Activated T-helper 1 cell treated with anti-CD3 and anti-CD28 coated beads, Interleukin-12 subunit alpha, Interleukin-12 subunit beta, Interleukin-2, Interleukin-4 antibody, amounts not matched to agents 30 ng/mL and 10 ng/mL and 1 ng/mL, durations not matched to agents 14 hours and 24 hours and 36 hours (primary cell): ENCODE measurements at places on chromosomes 4 and X. TPM values are rescaled to one million over a fixed set of nuclear protein-coding genes. Genes with fewer than 3 reads are reported as not detected.

DNA sequence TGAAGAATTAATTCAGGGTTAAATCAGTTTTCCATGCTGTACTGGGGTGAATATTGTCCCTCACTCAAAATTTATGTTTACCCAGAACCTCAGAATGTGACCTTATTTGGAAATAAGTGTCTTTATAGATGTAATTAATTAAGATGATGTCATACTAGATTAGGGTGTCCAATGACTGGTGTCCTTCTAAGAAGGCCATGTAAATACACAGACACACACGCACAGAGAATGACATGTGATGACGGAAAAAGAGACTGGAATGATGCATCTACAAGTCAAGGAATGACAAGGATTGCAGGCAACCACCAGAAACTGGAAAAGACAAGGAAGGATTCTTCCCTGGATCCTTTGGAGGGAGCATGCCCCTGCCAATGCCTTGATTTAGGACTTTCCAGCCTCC, 84.6 kb upstream of the GPR34 start:
- no peak for DNase-seq
- no peak overlapping the region for H3K27ac ChIP-seq
- H3K4me3 ChIP-seq, result no peak overlapping the region
- peaks cover 12% of the 10 kb centered on the region for H3K36me3 ChIP-seq
- H3K27me3 ChIP-seq, result no peaks in the 10 kb centered on the region
- H3K4me1 ChIP-seq, result no peaks in the 10 kb centered on the region

DNA sequence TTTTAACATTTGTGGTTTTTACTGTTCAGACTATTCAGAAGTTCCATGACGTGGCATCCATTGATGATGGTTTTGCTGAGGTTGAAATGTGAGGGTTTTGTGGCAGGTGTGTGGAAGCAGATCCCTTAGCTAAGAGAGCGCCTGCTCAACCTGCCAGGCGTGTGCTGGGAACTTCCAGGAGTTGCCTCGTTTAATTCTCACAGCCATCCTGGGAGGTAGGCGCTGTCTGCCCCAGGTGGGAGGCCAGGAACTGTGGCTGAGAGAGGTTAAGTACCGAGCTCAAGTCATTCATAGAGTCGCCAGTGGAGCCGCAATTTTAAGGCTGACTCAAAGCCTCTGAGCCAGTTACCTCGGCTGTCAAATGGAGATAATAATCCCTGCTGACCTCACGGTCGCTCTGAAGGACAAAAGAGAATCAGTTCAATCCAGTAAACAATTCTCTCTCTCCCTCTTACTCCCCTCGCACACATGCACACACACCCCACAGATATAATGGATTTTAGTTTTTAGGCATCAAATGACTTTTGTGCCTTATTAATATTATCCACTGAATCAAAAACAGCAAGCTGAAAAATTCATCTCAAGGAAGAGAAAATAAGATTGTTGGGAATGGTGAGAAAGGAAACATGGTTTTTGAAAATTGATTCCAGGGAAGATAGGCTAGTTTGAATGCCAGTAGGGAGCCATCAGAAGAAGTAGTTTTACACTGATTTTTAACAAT, 171.3 kb downstream of the PTTG2 start:
- H3K4me1 ChIP-seq, result peaks cover 89% of the 10 kb centered on the region
- peak overlapping the region; percentile 64 for H3K4me3 ChIP-seq
- H3K36me3 ChIP-seq, result peaks cover 36% of the 10 kb centered on the region
- peaks cover 3% of the 10 kb centered on the region for H3K27me3 ChIP-seq
- peak overlapping the region; percentile 94 for H3K27ac ChIP-seq

- H3K36me3 ChIP-seq, result peaks cover 4% of the 10 kb centered on the region
- H3K4me3 ChIP-seq, result no peak overlapping the region
- H3K27ac ChIP-seq, result no peak overlapping the region
- no peak for DNase-seq
- no peaks in the 10 kb centered on the region for H3K27me3 ChIP-seq
These were observed 28.6 kb downstream of the ANAPC10 start for GRCh38 chr4:145069361-145069760.

GRCh38 chrX:70979136-70979762, 48.4 kb upstream of the SLC7A3 start:
- DNase-seq, result no peak
- no peak overlapping the region for H3K4me3 ChIP-seq
- H3K27ac ChIP-seq, result no peak overlapping the region

Gene ART3
- 0.47 and 0.49 TPM in 2 replicates for total RNA-seq

DNA sequence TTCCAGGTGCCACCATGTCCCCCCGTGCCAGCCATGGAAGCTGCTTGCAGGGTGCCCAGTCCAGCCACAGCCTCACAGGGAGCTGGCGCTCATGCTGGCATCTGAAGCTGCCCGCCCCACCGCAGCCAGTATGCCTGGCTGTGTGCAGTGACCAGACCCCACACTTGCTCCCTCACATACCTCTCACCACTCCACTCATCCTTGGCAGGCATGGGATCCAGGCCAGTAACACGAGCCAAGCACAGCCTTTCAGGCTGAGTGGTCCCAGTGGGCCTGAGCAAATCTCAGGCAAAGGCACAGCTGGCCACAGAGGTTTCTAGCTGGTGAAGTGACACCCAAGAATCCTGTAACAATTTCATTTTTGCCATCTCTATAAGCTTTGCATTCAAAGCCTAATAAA, 48.4 kb upstream of the SEC24B start:
- no peak for DNase-seq
- no peak overlapping the region for H3K4me3 ChIP-seq
- H3K27ac ChIP-seq, result no peak overlapping the region
- no peaks in the 10 kb centered on the region for H3K36me3 ChIP-seq
- H3K4me1 ChIP-seq, result peaks cover 2% of the 10 kb centered on the region

DNA sequence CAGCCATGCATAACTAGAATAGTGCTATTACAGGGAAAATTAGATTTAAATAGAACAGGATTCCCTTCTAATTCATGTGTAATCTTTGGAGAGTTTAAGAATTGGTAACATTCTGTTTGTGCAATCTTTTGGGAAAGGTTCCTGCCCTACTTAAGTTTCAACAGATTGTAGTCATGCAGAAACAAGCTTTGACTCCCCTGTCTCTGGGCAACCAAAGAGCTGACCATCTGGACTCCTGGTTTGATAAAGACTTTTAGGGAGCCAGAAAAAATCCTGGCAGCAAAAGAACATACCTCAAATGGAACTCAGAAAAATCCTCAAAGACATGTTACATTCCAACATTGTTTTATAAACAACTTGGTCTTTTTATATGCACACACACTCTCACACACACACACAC, 191.1 kb upstream of the NEIL3 start:
- no peaks in the 10 kb centered on the region for H3K36me3 ChIP-seq
- no peak overlapping the region for H3K4me3 ChIP-seq
- no peak overlapping the region for H3K27ac ChIP-seq
- DNase-seq, result no peak
- H3K27me3 ChIP-seq, result no peaks in the 10 kb centered on the region

Gene ARHGAP10
- 7.4 and 8.6 TPM in 2 replicates for total RNA-seq

Gene GAGE1
- total RNA-seq, result not detected in 2 replicates

GRCh38 chr4:45621971-45622370, 501.9 kb downstream of the GABRG1 start:
- no peak overlapping the region for H3K27ac ChIP-seq
- DNase-seq, result no peak
- H3K4me3 ChIP-seq, result no peak overlapping the region
- H3K27me3 ChIP-seq, result no peaks in the 10 kb centered on the region
- no peaks in the 10 kb centered on the region for H3K4me1 ChIP-seq

Gene USP17L25
- total RNA-seq, result not detected in 2 replicates

Gene RHOXF2B
- total RNA-seq, result not detected in 2 replicates

Gene ZNF732
- total RNA-seq, result not detected in 2 replicates

DNA sequence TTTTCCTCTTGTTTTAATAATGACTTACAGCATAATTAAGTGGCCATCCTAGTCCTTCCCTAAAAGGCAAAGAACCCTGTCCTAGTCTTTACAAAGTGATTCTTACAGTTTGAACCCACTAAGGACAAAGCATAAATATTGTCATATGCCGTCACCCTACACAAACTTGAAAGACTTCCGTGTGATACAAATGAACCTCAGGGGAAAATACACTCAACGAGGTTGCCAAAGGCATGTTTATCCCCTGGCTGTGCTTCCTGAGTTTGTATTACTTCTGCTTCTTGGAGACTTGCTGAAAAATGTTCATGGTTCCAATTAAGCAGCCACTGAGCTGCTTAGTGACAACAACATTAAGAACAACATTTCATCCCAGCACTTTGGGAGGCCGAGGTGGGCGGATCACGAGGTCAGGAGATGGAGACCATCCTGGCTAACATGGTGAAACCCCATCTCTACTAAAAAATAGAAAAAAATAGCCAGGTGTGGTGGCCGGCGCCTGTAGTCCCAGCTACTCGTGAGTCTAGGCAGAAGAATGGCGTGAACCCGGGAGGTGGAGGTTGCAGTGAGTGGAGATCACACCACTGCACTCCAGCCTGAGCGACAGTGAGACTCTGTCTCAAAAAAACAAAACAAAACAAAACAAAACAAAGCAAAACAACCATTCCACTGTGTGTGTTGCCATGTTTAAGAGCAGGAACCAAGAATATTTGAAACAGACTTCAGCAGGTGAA, 16.2 kb downstream of the RASSF6 start:
- H3K36me3 ChIP-seq, result no peaks in the 10 kb centered on the region
- H3K4me3 ChIP-seq, result no peak overlapping the region
- peaks cover 13% of the 10 kb centered on the region for H3K4me1 ChIP-seq
- H3K27me3 ChIP-seq, result no peaks in the 10 kb centered on the region
- no peak overlapping the region for H3K27ac ChIP-seq

Gene CYTL1
- not detected in 2 replicates for total RNA-seq

Gene FAM133A
- not detected in 2 replicates for total RNA-seq

Gene TCP11X2
- not detected in 2 replicates for total RNA-seq

- H3K27me3 ChIP-seq, result peaks cover 3% of the 10 kb centered on the region
- H3K4me3 ChIP-seq, result no peak overlapping the region
- H3K27ac ChIP-seq, result no peak overlapping the region
- no peaks in the 10 kb centered on the region for H3K4me1 ChIP-seq
- DNase-seq, result no peak
- H3K36me3 ChIP-seq, result no peaks in the 10 kb centered on the region
These were observed 157.6 kb upstream of the C1QTNF7 start for GRCh38 chr4:15270201-15270600.

GRCh38 chr4:113212613-113213012, 163.2 kb downstream of the ANK2 start:
- no peak overlapping the region for H3K4me3 ChIP-seq
- no peak for DNase-seq
- no peak overlapping the region for H3K27ac ChIP-seq
- H3K36me3 ChIP-seq, result no peaks in the 10 kb centered on the region
- no peaks in the 10 kb centered on the region for H3K4me1 ChIP-seq

- no peaks in the 10 kb centered on the region for H3K4me1 ChIP-seq
- no peaks in the 10 kb centered on the region for H3K36me3 ChIP-seq
- no peak for DNase-seq
- H3K27ac ChIP-seq, result no peak overlapping the region
- H3K4me3 ChIP-seq, result no peak overlapping the region
These were observed 29.3 kb downstream of the SOD3 start for GRCh38 chr4:24824720-24825119.

Gene IL13RA2
- not detected in 2 replicates for total RNA-seq

- H3K27me3 ChIP-seq, result no peaks in the 10 kb centered on the region
- H3K27ac ChIP-seq, result no peak overlapping the region
- DNase-seq, result no peak
- no peak overlapping the region for H3K4me3 ChIP-seq
- H3K4me1 ChIP-seq, result peaks cover 7% of the 10 kb centered on the region
- H3K36me3 ChIP-seq, result no peaks in the 10 kb centered on the region
These were observed 146.8 kb upstream of the USP9X start for GRCh38 chrX:40938423-40938822.

DNA sequence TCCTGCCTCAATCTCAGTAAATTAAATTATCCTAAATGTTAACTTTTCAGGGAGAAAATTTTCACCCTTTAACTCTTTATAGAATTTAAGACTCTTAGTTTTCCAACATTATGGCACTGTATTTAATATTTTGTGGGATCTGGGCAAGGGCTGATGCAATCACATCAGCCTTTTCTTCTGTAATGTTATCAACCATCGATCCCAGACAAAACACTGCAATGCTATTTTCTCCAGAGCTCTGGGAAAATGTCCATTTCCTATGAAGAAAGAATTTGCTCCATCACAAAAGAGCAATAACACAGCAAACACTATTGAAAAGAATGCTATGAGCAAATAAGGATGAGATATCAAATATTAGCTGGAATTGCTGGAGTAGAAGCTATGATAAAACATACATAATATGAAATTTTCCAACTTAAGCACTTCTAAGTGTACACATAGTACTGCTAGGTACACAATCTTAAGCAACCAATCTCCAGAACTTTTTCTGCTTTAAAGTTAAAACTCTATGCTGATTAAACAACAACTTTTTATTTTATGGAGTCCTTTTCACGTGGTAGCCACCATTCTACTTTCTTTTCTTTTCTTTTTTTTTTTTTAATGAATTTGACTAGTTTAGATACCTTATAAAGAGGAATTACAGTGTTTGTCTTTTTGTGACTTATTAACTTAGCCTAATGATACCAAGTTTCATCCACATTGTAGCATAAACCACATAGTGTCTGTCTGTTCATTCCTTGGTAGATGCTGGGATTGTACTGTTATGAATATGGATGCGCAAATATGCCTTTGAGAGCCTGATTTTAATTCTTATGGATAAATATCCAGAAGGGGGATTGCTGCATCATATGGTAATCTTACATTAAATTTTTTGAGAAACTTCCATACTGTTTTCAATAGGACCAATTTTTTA, 43.6 kb downstream of the UGT2A3 start:
- no peaks in the 10 kb centered on the region for H3K27me3 ChIP-seq
- DNase-seq, result no peak
- H3K27ac ChIP-seq, result no peak overlapping the region
- no peaks in the 10 kb centered on the region for H3K36me3 ChIP-seq
- no peak overlapping the region for H3K4me3 ChIP-seq

GRCh38 chr4:88359558-88359957, 19.1 kb upstream of the HERC6 start:
- no peak overlapping the region for H3K27ac ChIP-seq
- no peaks in the 10 kb centered on the region for H3K4me1 ChIP-seq
- H3K4me3 ChIP-seq, result no peak overlapping the region
- no peak for DNase-seq
- no peaks in the 10 kb centered on the region for H3K36me3 ChIP-seq
